ENCODE measurements at places on chromosomes 1 and 21.

- no peak overlapping the region for H3K4me3 ChIP-seq
- H3K36me3 ChIP-seq, result no peaks in the 10 kb centered on the region
- no peak overlapping the region for H3K27ac ChIP-seq
- H3K27me3 ChIP-seq, result no peaks in the 10 kb centered on the region
Observed at GRCh38 chr1:241542199-241542907, 10.2 kb downstream of the KMO start.

DNA sequence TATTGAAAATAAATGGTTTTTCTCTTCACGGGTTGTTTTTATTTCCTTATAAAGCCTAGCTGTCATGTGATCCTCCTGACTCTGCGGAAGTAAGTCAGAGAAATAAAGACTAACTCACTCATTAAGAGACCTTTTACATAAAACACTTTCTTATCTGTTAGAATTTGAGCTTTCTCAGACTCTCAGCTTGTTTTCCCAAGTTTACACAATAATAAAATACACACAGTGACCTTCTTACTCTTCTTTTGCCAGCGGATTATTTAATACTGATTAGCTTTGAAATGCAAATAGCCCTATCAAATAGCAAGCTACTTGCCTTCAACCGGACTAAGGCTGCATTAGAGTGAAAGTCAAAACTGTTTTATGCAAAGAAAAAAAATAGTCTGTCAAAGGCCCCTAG lies 45.5 kb upstream of the CXADR start:
- no peaks in the 10 kb centered on the region for H3K27me3 ChIP-seq
- peak; percentile 15 for DNase-seq
- no peaks in the 10 kb centered on the region for H3K36me3 ChIP-seq
- H3K27ac ChIP-seq, result no peak overlapping the region
- no peaks in the 10 kb centered on the region for H3K4me1 ChIP-seq

DNA sequence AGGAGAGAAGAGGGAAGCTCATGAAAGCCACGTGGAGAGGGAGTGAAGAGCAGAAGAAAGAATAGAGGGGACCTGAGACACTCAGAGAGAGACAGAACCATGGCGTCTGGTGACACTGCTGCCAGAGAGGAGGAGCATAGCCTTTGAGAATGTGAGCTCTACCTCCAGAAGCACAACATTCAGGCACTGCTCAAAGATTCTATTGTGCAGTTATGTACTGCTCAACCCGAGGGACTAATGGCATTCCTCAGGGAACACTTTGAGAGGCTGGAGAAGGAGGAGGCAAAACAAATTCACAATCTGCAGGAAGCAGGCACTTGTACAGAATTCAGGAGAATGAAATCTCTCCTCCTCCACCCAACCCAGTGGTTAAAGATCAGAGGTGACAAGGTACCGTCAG lies 45.1 kb downstream of the BTBD8 start:
- H3K4me1 ChIP-seq, result no peaks in the 10 kb centered on the region
- no peak overlapping the region for H3K4me3 ChIP-seq
- no peak overlapping the region for H3K27ac ChIP-seq

GRCh38 chr1:99963041-99963795 lies 6.6 kb upstream of the SLC35A3 start:
- no peak overlapping the region for H3K4me3 ChIP-seq
- no peaks in the 10 kb centered on the region for H3K4me1 ChIP-seq
- no peaks in the 10 kb centered on the region for H3K36me3 ChIP-seq

Data from mesendoderm (in vitro differentiated cells).